ENCODE measurements at places on chromosomes 11 and 22.

GRCh38 chr11:48168815-48169214, 47.8 kb upstream of the OR4B1 start:
- no peak for DNase-seq

- no peak for DNase-seq
Observed at GRCh38 chr11:112440518-112440917, 179.9 kb upstream of the PLET1 start.

DNA sequence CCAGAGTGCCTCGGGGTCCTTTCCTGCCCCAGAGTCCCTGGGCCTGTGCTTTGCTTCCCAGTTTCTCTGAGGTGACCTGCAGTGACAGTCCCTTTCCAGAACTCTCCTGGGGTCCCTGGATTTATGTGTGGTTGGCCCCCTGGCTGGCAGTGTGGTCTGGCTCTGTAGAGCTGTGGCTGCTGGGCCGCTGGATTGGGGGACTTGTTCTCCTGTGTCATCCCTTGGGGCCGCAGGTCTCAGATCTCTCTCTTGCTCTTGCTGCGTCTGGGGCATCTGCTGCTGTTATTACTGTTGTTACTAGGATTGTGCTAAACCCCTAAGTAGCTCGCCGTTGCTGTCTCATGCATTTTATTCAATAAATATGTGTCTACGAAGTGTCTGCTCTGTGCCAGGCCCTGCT, 31.9 kb downstream of the FAM83F start:
- no peak for DNase-seq

DNA sequence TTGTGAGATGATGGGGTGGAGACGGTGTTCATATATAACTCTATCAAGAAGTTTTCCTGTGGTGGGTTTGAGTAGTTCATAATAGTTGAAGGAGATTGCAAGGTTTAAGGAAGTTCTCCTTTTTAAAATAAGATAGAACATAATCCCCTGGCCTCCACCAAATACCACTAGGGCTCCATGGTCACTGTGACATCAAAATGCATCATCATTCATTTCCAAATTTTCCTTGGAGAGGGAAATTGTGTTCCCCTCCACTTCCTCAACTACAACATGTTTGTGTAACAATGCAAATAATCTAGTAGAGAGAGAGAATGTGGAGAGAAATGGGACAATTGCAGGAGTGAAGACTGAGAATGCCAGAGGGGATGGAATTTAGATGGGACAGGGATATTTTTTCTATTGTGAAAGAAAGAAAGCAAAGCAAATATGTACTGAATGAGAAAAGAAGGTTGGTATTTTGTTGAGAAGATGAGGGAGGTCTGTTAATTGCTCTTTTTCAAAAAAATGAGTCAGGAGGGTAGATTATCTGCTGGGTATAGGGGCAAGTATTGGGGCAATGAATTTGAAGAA, 33.4 kb upstream of the ZBED5 start:
- DNase-seq, result no peak

DNA sequence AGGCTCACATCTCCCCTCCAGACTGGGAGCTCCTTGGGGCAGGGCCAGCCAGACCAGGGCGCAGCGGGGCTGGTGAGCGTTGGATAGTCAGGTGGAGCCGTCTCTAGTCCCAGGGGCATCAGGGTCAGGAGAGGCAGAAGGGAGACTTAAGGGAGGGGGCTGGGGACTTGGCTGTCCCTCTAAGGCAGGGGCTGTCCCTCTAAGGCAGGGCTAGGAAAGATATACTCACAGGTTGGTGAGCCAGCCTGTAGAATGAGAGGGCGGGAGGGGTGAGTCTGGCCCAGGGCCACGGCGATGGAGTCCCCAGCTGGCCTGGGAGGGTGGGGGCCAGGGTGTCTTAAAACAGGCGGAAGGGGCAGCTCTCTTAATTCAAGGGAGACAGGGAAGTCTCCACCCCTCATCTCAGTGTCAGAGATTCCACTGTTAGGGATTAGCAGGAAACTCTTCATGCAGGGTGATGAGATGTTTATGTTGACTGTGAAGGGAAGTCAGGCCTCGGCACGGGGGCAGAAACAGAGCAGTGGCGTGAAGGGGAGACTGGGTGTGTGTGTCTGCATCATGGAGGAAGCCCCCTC, 11.3 kb downstream of the P2RY2 start:
- no peak for DNase-seq

GRCh38 chr22:35947794-35948425, 80.7 kb downstream of the RBFOX2 start:
- DNase-seq, result no peak

- no peak for DNase-seq
Observed at GRCh38 chr11:114304969-114305368, 8.8 kb downstream of the NNMT start.

- no peak for DNase-seq
Observed at GRCh38 chr11:74837191-74837590, 88.5 kb downstream of the RNF169 start.

GRCh38 chr11:116600930-116601329, 171.9 kb downstream of the BUD13 start:
- DNase-seq, result no peak

GRCh38 chr11:26914968-26915367, 78.9 kb upstream of the FIBIN start:
- no peak for DNase-seq

DNA sequence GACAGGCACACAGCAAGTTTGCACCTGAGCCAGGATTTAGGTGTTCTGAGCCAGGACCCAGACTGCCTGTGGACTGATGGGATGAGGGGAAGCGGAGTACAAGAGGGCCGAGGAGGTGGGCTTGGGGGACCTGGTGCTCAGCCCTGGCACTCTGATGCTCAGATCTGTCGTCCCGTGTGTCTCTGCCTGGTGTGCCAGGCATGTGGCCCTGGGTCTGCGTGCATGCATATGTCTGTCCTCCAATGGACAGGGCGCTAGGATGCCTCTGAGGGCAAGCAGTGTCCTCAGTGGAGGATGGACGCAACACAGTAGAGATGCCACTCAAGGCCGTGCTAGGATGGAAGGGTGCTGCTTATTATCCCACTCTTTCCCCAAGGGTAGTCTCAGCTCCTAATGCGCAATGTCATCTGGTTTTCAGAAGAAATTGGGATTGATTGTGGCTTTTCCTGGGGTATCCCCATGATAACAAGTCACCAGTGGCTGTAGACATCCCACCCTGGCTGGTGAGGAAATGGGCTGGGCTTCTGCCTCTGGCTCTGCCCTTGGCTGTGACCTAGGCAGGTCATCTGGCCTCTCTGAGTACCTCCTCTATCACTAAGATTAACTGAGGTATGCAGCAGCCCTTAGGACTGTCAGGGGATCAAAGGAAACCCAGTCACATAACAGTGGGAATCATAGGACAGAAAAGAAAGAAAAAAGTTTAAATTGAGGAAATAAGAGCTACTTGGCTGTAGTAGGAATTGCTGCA, 35.7 kb upstream of the SUSD2 start:
- DNase-seq, result no peak

DNA sequence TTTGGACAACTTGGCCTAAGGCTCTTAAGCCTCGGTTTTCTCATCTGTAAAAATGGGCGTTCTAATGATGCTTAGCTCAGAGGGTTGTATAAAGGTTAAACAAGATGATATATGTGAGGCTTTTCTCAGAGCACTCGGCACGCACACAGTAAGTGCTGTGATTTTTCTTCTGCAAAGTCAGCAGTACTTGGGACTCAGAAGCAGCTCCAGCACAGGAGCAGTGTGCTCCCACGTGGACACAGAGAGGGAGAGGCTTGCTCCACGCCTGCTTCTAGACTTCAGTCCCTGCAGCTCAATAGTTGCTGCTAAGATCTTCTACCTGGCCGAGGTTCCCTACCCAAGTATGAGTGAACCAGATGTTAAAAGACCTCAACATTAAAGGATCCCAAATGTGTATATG, 39.9 kb upstream of the PHF21A start:
- DNase-seq, result no peak
